ENCODE measurements at places on chromosomes 3 and 15.

DNA sequence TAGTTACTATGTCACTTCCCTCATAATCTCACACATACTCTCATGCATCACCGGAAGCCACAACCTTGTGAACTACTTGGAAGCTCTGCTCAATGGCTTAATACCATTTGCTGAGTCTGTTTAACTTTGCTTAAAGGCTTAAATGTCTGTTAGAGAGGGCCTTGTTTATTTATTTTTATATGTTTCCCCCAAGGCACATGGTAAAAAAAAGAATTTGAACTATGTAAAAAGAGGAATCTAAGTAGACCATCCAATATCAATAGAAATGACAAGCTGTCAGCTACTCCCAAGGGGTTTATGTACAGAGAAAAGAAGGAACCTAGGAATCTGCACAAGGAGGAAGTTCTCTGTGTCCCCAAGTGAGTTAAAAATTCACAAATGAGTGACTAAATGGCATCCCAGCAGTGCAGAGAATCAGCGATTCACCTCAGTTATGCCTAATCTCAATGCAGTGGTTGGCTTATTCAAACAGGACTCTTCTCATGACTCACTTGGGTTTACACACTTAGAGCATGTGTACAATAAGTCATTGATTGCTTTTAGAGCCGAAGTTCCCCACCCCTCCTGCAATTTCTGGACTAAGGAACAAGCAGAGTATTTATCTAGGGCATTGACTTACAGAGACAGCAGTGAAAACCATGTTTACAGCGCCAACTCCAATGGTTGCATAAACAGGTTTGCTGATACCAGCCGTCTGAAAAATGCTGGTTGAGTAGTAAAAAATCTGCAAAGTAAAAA, 24.4 kb downstream of the SLC2A2 start:
- DNase-seq, result no peak

- DNase-seq, result no peak
Measured at GRCh38 chr3:192864941-192865340, 52.7 kb downstream of the MB21D2 start.

- DNase-seq, result peak; percentile 93
Measured at GRCh38 chr3:138186803-138187295, 252 bp upstream of the ARMC8 start.

DNA sequence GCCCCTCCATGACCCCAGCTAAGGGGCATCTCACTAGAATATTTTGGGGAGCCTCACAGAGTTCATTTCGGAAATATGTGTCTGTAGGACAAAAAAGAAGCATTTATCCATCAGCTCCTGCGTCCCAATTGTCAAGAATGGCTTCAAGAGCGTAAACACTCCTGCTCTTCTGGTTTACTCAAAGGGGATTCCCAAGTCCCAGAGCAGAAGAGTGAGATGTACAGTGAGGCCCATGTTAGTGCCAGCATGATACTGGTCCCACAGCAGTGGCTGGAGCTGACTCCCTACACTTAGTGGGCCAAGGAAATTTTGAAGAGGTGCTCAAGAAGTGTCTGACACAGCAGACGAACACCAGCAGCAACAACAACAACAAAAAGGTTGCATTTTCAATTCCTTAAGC, 34.9 kb upstream of the ARL8B start:
- no peak for DNase-seq

DNA sequence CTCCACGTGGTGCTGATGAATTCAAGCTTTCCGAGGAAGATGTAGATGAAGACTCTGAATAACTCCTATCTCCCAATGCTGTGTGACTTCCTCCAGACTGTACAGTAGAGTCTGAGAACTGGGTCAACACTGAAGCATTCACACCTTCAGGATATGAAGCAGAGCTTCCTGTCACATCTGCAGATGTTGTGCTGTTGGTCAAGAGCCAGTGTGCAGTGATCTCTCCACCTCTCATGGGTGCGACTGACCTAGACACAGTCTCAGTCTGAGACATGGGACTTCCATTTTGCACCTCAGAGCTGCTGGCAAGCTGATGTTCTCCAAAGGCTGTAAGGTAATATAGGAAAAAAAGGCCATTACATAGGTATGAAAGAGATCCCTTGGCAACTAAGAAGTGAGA, 36.5 kb downstream of the HEG1 start:
- DNase-seq, result no peak

- DNase-seq, result no peak
Measured at GRCh38 chr3:78242724-78243123, 1202.8 kb downstream of the ROBO2 start.

DNA sequence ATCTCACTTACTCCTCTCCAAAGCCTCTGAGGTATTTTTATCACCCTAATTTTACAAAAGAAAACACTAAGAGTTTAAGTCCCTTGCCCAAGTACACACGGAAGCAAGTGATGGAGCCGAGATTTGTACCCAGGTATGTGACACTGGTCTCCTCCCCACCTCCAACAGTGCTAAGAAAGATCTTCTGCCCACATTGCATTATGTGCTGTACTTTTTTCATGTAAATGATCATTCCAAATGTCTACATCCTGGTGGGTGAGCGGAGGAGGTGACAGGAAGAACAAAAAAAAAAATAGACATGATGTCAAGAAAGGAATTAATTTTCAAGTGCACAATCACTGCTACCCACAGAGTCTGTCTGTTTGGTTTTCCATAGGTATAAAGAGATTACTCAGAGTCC, 694.1 kb downstream of the FHIT start:
- no peak for DNase-seq

GRCh38 chr3:171328419-171329082, 131.7 kb downstream of the TNIK start:
- peak; percentile 53 for DNase-seq

GRCh38 chr3:114659109-114660061, 365.6 kb downstream of the TIGIT start:
- no peak for DNase-seq

DNA sequence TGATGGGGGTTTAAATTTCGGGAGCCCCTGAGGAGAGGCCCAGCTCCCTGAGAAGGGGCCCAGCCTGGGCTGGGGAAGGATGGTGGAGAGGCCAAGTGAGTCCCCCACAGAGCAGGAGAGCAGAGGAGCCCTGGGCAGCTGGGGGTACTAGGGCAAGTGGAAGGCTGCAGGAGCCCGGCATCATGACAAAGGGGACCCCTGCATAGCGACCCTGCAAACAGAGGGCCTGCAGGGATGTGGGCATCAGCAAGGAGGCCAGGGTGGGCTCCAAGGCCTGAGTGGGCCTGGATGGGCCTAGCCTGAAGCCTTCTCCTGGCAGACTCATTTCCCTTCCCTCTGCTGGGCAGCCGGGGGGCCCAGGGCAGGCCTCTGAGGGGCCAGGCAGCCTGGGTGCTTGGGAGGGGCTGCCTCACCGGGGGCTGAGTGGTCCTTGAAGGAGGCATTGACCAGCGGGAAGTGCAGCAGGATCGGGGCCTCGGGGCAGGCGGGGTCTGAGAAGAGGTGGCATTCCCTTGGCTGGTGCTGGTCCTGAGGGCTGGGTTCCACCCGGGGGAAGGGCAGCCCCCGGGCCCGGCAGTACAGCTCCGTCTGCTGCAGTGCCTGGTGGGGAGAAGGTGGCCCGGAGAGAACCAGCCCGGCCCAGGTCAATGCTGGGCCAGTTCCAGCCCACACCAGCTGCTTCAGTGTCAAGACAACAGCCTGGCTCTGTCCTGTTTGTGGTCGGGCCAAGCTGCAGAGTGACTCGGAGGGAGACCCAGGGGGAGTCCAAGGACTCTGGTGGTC, 24.7 kb downstream of the PLA2G4D start:
- DNase-seq, result no peak

- no peak for DNase-seq
Measured at GRCh38 chr3:69352305-69353087, 33.4 kb downstream of the FRMD4B start.

DNA sequence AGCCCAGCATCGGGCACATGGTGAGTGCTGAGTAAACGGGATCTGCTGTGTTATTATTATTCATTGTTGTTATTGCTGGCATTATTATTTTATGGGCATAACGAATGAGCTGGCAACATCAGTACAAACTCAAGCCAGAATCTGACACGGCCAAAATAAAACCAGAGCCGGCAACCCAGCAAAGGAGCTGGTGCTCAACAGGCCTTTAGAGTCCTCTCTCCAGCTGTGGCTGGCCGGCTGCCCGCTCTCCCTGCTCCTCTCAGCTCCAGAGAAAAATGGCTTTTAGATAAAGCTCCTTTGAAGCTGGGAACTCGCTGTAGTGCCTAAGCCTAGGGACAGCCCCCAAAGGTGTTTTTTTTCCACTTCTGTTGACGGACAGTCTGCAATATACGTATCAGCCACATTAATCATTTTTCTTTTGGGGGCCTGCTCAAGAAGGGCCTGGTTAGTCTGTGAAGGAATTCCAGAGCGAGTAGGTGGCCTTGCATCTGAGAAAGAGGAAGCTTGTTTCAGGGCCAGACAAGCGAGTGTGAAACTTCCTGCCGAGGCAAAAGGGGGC, 193.9 kb upstream of the UBE2E1 start:
- no peak for DNase-seq

DNA sequence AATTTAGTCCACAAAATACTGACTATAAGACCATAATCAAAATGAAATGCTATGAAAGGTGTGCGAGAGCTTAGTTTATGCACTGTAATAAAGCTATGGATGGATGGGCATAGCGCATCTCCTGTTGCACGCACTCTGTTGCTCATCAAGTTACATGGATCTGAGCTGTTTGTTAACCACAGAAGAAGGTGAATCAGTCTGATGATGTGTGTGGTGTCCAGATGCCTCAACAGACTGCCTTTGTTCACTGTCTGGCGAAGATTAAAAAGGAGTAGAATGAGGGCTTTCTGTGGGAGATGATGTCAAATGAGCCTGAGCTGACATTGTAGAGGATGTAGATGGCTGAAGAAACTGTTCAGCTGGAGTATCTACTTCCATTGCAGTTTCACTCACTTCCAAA, 36.1 kb downstream of the NSMCE3 start:
- DNase-seq, result no peak

DNA sequence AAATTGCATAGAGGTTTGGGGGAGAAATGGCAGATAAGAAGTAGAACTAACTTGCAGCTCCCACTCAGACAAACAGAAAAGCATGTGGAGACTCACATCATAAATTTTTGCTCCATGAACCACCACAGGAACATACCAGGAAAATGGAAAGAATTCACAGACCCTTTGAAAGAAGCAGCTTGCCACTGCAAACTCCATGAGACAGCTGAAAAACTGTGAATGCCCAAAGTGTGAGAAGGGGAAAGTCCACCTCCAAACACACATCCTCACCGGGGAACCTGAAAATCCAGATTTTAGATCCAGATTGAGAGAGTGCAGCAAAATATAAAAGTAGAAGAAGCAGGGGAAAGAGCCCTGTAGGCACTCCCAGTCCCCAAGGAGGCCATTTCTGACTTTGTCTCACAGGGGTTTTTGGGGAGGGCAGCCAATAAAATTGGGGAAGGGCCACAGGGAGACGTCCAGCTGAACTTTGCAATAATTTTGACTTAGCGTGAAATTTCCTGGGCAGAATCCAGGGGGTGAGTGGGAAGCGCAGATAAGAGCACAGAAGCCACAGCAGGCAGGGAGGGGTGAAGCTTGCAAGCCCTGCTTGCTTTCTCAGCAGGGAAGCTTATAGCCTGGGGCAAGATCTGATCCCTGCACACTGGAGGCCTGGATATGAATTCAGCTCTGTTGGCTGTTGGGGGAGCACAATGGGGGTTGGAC, 183.4 kb upstream of the UBE2E2 start:
- no peak for DNase-seq

- DNase-seq, result peak; percentile 34
Measured at GRCh38 chr15:101207867-101208288, 44.0 kb downstream of the CHSY1 start.

- DNase-seq, result no peak
Measured at GRCh38 chr3:126777366-126777765, 73.3 kb downstream of the CHCHD6 start.

- no peak for DNase-seq
Measured at GRCh38 chr15:70353606-70354345, 256.1 kb upstream of the TLE3 start.

- no peak for DNase-seq
Measured at GRCh38 chr3:99330281-99330680, 308.1 kb upstream of the COL8A1 start.

Measured in activated CD4-positive, alpha-beta T cell treated with anti-CD3 and anti-CD28 coated beads for 48 hours (primary cell).